CD4-positive, alpha-beta T cell treated with Interleukin-10 for 1 hour (primary cell): ENCODE measurements at places on chromosomes 7 and 10.

DNA sequence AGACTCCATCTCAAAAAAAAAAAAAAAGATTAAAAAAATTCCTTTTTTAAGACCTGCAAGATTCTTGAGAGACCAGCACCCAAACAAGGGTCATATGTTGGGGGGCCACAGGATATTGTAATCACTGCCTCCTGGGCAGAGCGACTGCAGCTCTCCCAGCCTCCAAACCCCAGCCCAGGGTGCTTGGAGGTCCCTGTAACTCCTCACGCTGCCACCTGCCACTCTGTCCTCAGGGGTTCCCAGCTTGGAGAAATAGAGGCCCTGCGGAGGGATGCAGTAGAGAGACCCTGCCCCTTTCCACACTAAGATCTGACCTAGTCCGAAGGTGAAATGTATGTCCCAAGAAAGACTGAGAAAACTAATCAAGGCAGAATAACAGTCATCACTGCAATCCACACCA, 343.7 kb downstream of the GRID1 start:
- no peak for DNase-seq

- peak; percentile 28 for DNase-seq
These were observed 663 bp downstream of the HERPUD2 start for GRCh38 chr7:35694161-35694783.

GRCh38 chr10:15760681-15761080, 41.0 kb upstream of the ITGA8 start:
- DNase-seq: no peak

DNA sequence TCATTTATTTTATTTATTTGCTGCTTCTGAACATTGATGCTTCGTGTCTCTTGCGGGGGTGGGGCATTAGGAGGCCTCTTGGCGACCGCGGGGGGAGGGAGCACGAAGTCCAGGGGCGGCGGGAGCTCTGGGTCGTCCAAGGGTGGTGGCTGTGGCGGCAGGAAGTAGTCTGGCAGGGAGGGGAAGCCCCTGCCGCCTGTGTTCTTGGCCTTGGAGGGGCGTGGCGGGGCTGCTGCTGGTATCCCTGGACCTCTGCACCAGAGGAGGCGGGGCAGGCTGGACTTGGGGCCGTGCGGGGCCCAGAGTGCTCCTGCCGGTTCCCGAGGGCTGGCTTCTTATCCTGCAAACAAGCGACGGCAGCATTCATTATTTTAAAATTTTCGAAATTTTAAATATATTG, 70.5 kb upstream of the ABI1 start:
- peak; percentile 2 for DNase-seq

DNA sequence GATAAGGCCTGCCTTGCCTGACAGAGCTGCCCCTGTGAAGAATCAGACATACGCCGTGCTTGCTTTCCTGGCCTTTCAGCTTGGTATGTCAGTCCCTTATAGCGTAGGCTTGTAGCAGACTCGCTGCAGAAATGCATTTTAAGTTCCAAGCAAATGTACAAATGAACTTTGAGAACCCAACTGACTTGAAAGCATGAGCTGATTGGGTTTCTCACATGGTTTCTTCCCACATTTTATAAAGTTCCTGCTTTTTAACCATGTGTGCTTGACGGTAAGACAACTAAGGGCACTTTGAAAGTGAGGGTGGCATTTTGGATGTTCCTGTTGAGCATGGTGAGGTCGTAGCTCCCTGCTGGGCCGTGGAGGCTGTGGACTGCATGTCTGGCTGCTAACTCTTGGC, 62.6 kb downstream of the CCNY start:
- no peak for DNase-seq

DNA sequence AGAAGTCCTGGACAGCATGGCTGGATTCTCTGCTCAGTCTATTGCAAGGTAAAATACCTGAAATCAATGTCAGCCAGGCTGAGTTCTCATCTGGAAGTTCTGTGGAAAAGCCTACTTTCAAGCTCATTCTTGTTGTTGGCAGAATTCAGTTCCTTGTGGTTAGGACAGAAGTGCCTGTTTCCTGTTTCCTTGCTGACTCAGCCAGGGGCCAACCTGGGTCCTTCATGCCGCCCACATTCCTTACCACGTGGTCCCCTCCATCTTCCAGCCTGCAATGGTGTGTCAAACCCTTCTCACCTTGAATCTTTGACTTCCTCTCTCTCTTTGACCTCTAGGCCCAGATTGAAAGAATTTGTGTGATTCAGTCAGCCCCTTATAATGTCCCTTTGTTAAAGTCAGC, 197.1 kb upstream of the STK17A start:
- DNase-seq: no peak

DNA sequence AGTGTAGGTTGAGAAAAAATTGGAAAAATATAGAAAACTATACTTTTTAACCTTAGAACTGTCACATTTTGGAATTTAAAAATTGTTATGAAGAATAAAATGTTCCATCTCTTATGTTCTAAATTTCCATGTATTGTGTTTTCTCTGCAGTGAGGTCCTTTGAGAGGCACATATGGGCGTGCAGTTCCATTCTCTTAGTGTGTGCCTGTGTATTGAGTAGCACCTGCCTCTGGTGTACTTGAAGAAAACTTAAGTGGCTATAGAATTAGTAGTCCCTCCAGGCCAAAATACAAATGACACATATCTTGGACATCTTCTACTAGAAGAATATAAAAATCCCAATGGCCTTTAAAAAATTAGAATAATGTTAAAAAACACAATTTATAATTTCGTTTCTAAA, 149.2 kb downstream of the BICC1 start:
- DNase-seq: no peak

DNA sequence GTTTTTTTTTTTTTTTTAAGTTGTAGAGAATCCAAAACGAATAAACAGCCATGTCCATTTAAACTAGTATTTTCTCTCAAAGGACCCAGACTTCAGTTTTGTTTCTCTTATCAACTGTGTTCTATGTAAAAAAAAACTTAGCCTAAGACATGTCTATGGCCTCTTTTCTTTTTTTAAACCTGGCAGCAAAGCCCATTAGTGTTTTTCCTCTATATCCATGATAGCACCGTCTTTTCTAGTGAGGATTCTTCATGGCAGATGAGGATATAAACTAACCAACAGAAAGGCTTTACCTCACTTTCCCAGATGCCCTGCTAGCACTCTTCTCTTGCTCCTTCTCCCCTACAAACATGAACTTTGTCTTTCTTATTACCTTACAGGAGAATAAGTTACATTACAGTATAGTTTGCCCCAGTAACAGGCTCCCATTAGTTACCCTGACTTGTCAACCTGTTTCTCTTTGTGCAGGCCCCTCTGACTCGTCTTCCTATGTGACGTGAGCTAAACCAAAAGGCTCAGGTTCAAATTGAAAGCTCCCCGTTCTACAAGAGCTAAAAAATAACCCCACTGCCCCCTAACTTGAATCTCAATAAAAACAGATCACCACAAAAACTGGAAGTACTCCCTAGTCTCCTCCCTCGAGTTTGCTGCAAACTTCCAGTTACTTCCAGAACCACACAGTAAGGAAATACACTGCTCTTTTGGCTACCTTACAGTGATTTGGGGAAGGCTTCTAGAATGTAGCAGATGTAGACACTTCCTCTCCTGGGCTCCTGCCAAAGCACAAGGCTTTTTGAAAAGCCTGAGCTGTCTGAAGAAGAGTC, 20.1 kb downstream of the P4HA1 start:
- DNase-seq: no peak

- no peak for DNase-seq
These were observed 168.2 kb upstream of the IGFBP3 start for GRCh38 chr7:46089281-46089680.

- no peak for DNase-seq
These were observed 36.7 kb upstream of the MNX1 start for GRCh38 chr7:157047148-157047547.

- no peak for DNase-seq
These were observed 4.1 kb downstream of the SH3PXD2A start for GRCh38 chr10:103851261-103851660.
